Midbrain (tissue), 1 donor: ENCODE measurements at places on chromosomes 2 and 18.

GRCh38 chr2:204643326-204643725 lies 98.1 kb downstream of the PARD3B start:
- DNase-seq = no peak

DNA sequence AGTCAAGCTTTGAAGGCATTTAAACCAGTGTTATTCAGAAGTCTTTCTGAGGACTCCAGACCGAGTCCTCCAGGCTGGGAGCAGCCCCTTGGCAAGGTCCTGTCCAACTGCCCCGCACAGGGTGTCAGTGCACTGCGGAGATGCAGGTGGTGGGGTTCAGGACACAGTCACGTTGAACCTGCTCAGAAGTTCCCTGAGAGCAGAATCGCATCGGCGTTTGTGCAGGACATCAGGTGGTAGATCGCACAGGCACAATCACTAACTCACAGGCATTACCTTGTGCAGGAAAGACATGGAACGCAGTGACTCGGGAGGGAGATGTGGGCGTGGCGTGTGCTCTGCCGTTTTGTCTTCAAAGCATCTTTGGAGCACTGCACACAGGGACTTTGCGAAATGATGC lies 10.4 kb downstream of the COPS9 start:
- DNase-seq = no peak

- DNase-seq = no peak
Observed at GRCh38 chr2:120348134-120348736, 2.3 kb downstream of the INHBB start.

DNA sequence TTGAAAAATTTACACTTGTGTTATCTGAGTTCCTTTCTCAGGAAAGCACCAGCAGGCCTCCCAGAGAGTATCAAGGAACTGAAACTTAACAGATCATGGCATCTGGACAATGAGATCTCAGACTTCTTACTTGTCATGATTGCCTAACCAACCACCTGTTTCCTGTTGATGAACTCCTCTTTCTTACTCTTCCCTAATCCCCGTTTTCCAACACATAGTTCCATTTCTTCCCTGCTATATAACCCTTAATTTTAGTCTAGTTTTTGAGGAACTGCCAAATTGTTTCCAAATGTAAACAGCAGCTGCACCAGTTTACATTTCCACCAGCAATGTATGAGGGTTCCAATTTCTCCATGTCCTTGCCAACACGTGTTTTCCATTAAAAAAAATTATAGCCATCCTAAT lies 6.1 kb upstream of the FAM171B start:
- no peak for DNase-seq

GRCh38 chr2:84238907-84239306 lies 220.2 kb downstream of the SUCLG1 start:
- no peak for DNase-seq

- DNase-seq = no peak
Observed at GRCh38 chr2:215917953-215918620, 95.3 kb downstream of the MREG start.

- no peak for DNase-seq
Observed at GRCh38 chr2:72940361-72940760, 23.0 kb downstream of the EMX1 start.

GRCh38 chr2:235688511-235689426 lies 194.9 kb downstream of the AGAP1 start:
- DNase-seq = peak; percentile 40

DNA sequence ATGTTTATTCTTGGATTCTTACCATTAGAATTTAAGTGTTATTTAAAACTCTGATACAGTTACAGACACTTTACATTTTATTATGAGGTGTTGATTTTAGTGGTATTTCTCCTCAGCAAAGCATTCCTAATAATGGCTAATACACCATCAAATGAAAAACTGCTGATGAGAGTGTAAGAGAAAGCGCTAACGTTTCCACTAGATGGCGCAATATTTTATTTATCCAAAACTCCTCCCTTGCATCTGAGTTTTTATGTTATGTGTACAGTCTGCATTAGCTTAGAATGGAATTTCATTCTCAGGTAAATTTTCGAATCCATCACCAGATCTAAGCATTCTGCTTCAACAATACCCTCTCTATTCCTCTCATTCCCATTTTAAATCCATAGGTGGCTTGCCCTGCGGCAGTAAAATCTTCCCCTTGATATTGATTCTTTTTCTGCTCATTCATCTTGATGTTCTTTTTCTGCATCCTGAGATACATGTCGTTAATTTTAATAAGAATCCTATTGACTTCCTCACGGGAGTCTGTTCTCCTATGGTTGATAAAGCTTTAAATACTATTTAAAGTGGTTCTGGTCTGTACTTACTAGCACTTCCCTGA lies 53.9 kb downstream of the PRKRA start:
- peak; percentile 74 for DNase-seq

GRCh38 chr2:208671284-208671683 lies 264.7 kb downstream of the PTH2R start:
- DNase-seq = no peak

DNA sequence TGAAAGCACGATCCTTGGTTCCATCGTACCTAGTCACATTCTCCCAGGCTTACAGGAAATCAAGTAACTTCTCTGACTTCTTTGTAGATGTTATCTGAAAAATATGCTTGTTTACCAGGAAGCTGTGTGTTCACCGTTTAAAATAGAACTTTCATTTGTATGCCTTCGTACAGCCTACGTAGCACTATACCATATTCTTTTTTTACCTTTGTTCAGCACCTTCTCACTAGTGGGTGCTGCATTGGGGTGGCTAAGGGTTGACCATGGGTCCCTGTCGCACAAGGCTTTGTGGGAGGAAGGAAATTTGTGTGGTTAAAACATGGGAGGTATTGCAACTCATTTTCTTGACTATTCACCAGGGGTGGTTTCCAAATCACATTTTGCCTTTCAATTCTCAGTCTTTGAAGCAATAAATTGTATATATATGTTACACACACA lies 16.6 kb downstream of the MALT1 start:
- DNase-seq = no peak

- no peak for DNase-seq
Observed at GRCh38 chr2:191250986-191251385, 5.8 kb downstream of the MYO1B start.

- DNase-seq = no peak
Observed at GRCh38 chr2:48749291-48750127, 6.0 kb downstream of the LHCGR start.

- DNase-seq = no peak
Observed at GRCh38 chr2:203077451-203077850, 62.8 kb downstream of the NBEAL1 start.

GRCh38 chr2:45332567-45332966 lies 278.5 kb downstream of the SRBD1 start:
- no peak for DNase-seq

DNA sequence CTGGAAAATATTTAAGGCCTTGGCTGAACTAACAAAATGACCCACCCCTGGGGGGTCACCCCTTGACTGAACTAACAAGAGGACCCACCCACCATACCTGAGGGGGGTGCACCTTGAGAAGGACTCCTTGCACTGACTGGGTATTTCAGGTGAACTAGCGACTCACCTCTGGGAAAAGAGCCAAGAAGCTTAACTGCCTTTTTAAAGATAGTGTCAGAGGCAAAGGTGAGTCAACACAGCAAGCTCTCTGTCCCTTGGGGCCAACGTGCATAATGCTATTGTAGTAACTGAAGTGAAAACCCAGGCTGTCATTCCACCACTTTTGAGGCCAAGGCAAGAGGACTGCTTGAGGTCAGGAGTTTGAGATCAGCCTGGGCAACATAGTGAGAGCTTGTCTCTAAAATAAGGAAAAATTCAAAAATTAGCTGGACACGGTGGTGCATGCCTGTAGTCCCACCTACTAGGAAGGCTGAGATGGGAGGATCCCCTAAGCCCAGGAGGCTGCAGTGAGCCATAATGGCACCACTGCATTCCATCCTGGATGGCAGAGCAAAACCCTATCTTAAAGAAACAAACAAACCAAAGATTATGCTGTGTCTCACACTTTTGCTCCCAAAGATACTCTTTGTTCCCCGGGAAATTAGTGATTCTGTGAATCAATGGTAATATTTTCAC lies 36.4 kb upstream of the ZCCHC2 start:
- DNase-seq = no peak

DNA sequence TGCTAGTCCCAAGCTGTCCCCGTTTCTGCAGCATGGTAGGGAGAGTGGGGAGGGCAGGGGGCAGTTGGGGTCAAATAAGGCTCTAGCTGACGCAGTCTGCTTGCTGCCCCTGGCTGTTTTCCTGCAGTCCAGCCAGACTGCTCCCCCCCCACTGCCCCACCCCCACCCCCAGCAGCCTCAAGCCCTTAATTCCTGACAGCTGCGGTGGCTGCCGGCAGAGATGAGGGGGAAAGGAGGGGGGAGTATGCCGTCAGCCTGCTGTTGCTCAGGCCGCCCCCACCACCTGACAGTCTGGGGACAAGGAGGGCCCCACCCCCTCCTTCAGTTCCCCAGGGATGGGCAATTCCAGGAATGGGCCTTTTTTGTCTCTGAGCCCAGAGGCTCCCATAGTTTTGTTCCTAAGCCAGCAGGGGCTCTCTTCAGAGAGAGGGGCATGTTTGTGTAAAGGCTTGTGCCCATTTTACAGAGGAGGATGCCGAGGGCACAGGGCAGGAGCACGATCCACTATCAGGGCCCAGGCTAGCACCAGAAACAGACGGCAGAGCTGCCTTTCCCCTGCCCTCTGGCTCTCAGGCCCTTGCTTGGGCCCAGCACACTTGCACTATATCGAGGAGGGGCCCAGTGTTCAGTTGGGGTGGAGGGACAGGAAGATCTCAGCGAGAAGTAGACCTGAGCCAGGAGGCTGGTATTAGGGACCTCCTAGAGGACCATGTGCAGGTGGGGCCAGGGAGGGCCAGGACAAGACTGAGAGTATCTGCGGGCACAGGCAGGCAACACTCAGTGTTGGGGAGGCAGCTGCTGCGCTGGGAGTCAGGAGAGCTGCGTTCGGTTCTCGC lies 1.5 kb upstream of the WNT10A start:
- DNase-seq = no peak

- peak; percentile 98 for DNase-seq
Observed at GRCh38 chr2:241508240-241509154, at the start of gene STK25. Gene STK25, minus strand, starts transcription at chr2:241508584. Its CDS starts 549 bp downstream, at chr2:241508035.

- no peak for DNase-seq
Observed at GRCh38 chr2:41602341-41602740, 445.5 kb upstream of the PKDCC start.

GRCh38 chr18:9016633-9017166 lies 85.8 kb upstream of the NDUFV2 start:
- no peak for DNase-seq

DNA sequence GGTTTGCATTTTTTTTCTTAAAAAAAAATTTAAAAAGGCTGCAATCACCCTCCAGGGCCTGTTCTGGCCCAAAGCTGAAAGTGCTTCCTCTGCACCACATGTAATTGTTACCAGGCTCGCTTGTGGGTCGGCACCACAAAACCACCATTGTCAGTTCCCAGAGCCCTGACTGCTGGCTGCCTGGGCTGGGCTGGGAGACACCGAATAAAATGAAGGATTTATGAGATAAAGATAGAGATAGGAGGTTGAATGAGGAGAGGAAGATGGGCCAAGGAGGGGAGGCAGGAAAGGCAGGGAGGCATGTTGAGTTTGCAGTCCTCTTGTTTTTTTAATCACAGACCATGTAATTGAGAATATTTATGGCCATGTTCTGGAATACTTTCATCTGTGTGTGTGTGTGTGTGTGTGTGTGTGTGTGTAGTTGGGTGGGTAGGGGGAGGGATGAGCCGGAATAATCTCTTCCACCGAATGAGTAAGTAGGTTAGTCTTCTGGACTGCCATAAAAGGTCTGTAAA lies 14.7 kb downstream of the NRP2 start:
- DNase-seq = peak; percentile 81

DNA sequence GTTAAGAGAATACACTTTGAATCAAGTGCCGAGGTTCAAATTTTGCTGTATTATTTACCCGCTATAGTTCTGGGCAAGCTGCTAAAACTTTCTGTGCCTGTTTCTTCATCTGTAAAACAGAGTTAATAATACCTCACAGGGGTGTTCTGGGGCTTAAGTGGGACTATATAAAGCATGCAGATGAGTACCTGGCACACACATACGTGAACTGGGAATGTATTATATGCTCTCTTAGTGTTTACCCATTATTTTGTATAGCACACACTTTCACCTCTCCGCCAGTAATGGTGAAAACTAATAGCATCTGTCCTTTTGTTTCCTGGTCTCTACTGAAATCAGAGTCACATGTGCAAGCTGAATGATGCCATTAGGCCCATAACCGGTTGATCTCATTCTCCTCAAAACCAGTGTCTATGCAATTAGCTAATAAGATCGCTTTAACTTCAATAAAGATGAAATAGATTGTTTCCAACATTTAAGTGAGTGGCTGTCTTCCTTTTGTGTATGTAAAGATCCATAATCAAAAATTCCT lies 3.8 kb upstream of the CDKL4 start:
- no peak for DNase-seq

DNA sequence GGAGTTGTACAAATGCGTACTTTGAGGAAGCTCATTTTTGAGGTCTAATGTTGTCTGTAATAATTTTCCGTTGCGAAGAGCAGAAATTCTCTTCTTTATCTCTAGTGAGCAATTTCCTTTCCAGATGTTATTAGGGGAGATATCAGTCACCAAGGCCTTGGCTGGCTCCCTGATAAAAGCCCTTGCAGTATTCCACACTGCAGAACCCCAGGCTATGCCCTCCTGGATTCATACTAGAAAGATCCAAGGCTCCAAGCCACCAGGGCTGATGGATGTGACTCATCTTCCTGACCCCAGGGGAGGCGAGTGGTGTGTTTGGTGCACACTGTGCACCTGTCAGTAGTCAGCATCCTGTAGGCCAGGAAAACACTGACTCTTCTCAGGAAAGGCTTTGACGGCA lies 34.7 kb downstream of the INO80C start:
- DNase-seq = no peak

GRCh38 chr2:84022810-84023431 lies 436.2 kb downstream of the SUCLG1 start:
- DNase-seq = peak; percentile 51

GRCh38 chr2:120867290-120868241 lies 131.9 kb downstream of the GLI2 start:
- peak; percentile 77 for DNase-seq

DNA sequence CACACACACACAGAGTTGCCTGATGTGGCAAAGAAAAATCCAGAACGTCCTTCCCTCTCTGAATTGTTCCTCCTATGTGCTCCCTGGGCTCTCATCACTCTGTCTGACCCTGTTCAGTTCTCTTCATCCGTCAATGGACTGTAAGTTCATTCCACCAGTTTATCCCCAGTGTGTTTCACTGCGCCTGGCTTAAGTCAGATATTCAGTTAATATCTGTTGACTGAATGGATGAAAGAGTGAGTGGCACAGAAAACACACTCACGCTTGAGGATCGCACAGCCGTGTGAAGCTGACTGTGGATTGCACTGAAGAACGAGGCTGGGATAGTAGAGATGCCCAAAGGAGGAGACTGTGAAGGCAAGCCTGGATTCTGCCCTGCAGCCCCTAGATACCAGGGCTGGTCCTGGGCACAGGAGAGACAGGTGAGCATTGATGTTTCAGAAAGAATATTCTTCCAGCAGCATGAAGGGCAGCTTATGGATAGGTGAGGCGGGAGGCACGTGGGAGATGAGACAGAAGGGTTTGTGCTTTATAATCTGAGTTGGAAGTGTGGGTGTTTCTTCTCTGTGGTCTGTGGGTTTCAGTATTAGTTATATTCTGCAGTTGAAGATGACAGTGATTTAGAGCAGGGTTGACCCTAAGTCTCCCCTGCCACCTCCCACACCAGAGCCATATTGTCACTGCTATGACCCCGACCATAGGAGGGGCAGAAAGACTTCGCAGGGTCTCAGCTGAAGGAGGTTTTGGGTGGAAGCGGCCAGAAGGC lies 129.9 kb downstream of the SOCS6 start:
- DNase-seq = no peak
